IPS DF 6.9 (cell line): ENCODE measurements at places on chromosomes 11 and 22.

GRCh38 chr22:45975164-45976161 lies 1.5 kb downstream of the WNT7B start:
- no peak for DNase-seq

GRCh38 chr11:67023957-67024353 lies 1.0 kb downstream of the SYT12 start:
- DNase-seq: no peak

GRCh38 chr11:111206472-111206871 lies 39.1 kb upstream of the POU2AF2 start:
- DNase-seq: no peak

DNA sequence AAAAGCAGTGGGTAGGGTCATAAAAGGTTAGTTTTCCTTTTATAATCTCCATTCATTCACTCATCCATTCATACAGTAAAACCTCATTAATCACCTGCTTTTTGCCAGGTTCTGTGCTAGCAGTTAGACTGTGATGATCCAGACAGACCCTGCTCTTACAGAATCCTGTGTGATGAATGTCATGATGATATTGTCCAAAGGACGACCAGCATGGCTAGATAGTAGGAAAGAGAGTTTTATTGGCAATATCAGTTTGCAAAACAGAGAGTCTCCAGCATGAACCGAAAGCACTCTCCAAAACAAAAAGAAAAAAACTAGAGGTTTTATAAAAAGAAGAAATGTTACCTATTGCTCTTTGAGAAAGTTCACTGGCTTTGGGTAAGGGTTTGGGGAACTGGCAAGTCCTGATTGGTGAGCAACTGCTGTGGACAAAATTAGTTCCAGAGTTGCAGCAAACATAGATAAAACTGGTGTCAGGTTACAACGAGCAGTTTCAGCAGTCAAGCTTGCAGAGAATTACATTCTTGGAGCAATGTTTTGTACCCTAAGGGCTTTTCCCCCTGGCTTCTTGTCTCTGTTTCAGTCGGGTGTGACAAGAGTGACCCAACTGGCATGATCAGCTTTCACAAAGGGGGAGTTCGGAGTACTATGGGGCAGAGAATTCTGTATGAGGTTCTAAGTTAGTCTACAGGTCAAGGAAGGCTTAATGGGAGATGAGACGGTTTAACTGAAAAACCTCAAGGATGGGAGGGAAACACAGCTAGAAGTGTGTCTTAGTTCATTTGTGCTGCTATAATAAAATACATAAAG lies 58.3 kb downstream of the HSD17B12 start:
- no peak for DNase-seq

DNA sequence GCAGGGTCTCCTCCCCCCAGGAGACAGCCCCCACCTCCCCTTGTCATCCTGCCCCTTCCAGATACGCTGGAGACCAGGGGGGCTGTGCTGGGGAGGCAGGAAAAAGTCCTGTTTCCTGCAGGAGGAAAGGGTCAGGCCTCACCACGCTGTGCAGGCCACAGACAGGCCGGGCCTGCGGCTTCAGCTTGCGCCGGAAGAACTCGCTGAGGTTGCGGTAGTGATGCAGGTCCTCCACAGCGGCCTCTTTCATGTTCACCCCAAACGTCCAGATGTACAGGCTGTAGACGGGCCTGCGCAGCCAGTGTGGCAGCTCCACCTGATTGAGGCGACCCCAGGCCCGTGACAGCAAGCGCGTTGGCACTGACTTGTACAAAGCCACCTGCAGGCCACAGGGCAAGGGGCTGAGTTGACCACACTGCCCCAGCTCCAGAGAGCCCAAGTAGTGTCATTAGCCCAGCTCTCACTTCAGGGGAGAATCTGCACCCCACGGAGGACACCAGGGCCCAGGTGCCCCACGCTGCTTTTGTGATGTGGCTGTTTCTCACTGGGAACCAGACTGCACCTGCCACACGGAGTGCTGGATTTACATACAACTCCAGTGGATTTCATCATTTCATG lies 40.4 kb downstream of the PISD start:
- DNase-seq: no peak
